Activated T-cell treated with anti-CD3 and anti-CD28 coated beads for 4 hours (primary cell): ENCODE measurements at places on chromosomes 11 and 22.

GRCh38 chr22:36156515-36157419 lies 3.8 kb downstream of the APOL3 start:
- peak; percentile 71 for DNase-seq

DNA sequence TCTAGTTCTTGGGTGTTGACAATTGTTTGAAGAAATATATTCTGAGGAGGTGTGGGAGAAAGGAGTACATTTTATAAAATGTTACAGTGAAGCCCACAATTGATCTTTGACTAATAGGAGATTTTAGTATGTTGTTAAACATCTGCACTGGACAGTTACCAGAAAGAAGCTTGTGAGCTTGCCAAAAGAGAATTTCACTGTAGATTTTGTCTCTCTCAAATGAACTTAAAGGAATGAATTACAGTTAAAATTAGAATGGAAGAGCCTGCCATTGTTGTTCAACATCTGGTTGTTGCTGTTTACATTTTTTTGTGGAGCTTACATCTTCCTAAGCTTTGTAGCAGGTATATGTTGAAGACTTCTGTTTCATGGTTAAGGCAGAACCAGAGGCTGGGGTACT lies 620.5 kb upstream of the CCDC179 start:
- DNase-seq: no peak

DNA sequence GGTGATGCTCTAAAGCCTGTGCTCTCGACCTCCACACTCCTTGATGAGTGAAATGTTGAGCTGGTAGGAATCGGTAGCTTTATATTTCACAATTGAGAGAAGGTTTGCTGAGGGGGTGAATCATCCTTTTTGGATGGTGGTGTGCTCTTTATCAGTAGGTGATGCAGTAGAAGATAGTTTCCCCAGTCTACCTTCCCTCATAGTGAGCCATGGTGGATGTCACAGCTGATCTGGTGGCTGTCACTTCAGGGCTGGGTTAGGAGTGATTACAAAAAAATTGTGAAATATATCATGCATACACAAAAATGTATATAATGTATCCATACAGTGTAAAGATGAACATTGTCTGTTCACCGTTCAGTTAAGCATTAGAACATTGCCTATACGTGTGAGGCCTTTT lies 105.3 kb downstream of the GRAMD1B start:
- DNase-seq: no peak

GRCh38 chr22:48085901-48086645 lies 1323.6 kb downstream of the TBC1D22A start:
- DNase-seq: no peak

- no peak for DNase-seq
These were observed 8.7 kb downstream of the SLC16A8 start for GRCh38 chr22:38075105-38075825.

DNA sequence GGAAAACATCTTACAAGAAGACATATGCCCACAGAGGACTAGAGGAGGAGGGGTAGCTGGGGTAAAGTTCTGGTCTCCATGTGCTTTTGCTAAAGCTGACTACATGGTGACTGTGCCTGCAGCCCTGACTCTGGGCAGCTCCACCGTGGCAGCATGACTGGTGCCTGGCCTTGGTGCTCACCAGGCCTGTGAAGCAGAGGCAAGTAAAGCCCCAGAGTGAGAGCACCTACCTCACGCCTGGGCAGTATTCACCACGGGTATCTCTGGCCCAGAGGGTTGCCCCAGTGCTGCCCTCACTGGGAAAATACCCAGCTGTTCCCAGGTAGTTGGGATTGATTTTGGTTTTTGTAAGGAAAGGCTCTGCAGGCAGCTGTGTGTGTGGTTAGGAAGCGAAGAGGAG lies 78.3 kb downstream of the CTTN start:
- no peak for DNase-seq

DNA sequence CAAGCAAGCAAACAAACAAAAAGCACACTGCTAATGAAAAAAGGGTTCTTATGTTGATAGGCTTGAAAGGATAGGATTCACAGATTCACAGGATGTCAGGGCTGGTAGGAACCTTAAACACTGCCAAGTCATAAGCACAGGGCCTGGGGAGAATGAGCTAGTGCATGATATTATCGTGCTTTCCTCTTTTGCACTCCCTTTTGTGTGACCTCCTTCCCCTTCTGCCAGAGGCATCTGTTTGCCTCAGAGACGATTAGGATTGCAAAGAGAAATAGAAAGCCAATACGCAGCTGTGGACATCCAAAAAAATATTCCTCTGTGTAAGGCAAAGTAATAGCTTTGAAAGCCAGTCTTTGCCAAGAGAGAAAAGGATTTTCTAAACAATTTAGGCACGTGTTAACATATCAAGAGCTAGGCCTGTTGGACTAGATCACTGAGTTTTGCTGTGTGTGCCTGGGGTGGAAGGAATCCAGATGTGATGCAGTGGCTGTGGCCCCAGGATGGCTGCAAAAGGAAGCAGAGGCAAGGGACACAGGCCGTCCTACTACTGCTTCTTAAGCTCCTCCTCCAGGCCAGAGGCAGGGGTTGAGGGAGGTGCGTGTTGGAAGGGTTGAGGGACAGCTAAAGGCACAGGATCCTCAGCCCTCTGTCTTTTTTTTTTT lies 30.6 kb downstream of the MCHR1 start:
- no peak for DNase-seq

- DNase-seq: no peak
These were observed 9.3 kb downstream of the MRPL16 start for GRCh38 chr11:59801160-59801706.

- no peak for DNase-seq
These were observed 19.5 kb downstream of the TAB1 start for GRCh38 chr22:39419096-39419495.

- no peak for DNase-seq
These were observed 11.7 kb downstream of the FJX1 start for GRCh38 chr11:35629914-35630313.

DNA sequence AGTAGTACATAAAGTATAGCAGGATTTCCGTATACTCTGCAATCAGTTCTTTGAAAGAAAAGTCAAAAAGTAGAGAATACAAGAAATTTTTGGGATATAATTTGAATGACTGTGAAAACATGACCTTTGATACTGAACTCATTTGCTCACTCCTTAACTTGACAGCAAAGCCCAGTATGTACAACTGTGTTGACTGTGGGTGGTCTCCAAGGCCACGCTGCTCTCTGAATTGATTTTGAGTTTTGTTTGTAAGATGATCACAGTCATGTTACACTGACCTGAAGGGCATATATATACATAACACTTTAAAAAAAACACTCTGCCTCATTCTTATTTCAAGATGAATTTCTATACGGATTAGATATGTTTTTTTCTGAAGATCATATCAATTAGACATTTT lies 9.5 kb upstream of the AMOTL1 start:
- DNase-seq: no peak
